ENCODE measurements at places on chromosomes 7 and 10.

GRCh38 chr10:99331207-99331803 lies 2.1 kb downstream of the CNNM1 start:
- DNase-seq, result no peak

- peak; percentile 49 for DNase-seq
These were observed 83.9 kb downstream of the JAZF1 start for GRCh38 chr7:28096713-28097112.

DNA sequence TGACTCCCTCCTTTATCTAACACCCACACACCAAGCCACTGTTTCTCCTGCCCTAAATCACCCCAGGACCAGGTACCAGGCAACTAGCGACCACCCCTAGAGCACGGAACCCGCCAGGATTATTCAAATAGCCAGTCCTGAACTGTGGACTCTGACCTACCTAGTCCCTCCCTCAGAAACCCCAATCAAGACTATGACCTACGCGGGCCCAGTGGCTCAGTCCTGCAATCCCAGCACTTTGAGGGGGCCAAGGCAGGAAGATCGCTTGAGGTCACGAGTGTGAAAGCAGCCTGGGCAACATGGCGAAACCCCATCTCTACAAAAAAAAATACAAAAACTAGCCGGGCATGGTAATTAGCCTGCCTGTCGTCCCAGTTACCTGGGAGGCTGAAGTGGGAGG lies 232.8 kb upstream of the FOXK1 start:
- no peak for DNase-seq

GRCh38 chr10:93469454-93469853 lies 12.7 kb downstream of the MYOF start:
- peak; percentile 20 for DNase-seq

GRCh38 chr7:70072220-70072619 lies 473.9 kb downstream of the AUTS2 start:
- DNase-seq, result no peak

DNA sequence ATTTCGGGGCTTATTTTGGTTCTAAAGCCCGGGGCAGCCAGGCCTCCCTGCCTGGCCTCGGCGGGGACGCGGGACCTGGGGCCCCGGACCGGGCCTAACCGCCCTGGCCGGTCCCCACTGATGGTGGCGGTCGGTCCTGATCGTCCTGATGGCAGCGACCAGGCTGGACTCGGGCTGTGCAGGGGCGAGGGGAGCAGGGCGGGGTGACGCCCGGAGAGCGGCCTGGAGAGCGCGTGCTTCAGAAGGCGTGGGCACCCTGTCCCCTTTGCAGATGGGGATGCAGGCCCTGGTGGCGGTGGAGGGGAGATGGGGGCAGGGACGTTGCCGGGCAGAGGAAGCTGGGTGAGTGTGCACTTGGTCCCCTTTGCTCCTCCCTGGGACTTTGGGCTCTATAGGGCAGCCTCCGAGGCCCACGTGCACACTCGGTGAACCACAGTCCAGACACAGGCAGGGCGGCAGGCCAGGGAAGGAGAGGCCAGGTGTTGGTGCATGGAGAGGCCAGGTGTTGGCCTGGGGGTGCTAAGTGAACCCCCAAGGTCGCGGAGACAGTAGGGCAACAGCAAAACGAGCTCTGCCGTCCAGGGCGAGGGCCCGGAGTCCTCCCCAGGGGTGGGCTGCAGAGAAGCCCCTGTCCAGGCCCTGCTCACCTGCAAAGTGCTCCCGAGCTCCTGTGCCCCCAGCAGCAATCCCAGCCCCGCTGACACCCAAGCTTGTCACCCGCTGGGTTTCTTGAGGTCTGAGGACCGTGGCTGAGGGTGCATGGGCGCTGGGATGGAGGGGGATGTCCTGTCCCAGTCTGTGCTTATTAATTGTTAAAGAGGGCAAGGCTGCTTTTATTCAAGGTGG lies 42.4 kb upstream of the FAM20C start:
- DNase-seq, result no peak

GRCh38 chr10:10774416-10774815 lies 243.3 kb upstream of the CELF2 start:
- no peak for DNase-seq

DNA sequence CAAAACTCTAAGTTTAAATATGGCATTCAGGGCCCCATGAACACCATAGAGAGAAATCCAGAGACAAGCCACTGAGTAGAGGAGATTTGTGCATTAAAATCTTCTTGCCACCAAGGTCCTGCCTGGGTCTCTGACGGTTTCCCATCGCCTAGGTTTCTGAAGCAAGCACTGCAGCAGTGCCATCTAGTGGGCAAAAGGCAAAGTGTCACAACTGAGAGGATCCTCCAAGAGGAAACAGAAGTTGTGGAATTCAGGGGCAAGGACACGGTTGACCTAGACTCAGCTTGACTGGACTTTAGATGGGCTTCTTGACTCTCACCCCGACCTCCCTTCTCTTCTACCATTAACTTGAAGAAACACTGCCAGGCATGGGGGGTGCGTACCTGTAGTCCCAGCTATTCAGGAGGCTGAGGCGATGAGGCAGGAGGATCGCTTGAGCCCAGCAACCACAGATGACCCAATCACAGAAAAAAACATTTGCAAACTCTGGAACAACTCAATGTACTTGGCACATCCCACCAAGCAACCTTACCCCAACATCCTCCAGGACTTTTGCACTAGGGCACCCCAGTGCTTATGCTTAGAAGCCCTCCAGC lies 604.1 kb downstream of the GALNT17 start:
- DNase-seq, result peak; percentile 34

DNA sequence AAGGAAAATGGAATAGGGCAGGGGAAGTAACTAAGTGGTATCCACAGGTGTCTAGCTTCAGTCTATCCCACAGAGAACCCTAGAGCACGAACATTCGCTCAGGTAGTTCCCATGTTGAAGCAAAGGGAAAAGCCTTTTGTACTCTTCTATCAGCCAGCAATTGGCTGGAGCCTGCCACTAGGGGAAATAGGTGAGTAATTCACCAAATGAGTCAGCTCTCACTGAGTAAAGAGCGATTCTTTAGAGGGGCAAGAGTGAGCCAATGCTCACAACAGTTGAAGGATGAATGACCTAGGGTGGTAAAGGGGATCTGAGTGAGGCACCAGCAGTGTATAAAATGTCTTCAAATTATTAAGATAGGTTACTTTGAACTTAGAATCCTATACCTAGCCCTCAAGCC lies 94.1 kb upstream of the ZNF800 start:
- DNase-seq, result peak; percentile 23

DNA sequence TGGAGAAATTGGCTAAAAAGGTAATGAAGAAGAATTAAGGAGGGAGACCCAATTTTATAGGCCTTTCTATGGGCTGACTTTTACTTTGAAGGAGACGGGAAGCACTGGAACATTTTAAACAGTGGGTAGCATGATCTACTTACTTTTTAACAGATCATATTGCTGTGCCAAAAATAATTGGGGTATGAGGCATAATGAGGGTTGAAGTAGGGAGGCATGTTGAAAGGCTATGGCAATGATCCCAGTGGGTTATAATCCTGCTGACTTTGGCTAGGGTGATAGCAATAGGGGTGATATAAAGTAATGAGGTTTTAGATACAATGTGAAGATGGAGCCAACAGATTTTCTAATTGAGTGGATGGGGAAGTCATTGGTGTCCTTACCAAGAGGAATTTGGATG lies 73.2 kb downstream of the GPR37 start:
- no peak for DNase-seq

- DNase-seq, result no peak
These were observed 35.6 kb downstream of the SYPL1 start for GRCh38 chr7:106076537-106076936.

GRCh38 chr7:155496267-155497005 lies 38.5 kb downstream of the EN2 start:
- no peak for DNase-seq

GRCh38 chr10:52194191-52194590 lies 119.9 kb upstream of the DKK1 start:
- DNase-seq, result no peak

GRCh38 chr7:99109108-99110051 lies 34.5 kb downstream of the SMURF1 start:
- no peak for DNase-seq

GRCh38 chr10:91010952-91011351 lies 90.1 kb upstream of the ANKRD1 start:
- no peak for DNase-seq

DNA sequence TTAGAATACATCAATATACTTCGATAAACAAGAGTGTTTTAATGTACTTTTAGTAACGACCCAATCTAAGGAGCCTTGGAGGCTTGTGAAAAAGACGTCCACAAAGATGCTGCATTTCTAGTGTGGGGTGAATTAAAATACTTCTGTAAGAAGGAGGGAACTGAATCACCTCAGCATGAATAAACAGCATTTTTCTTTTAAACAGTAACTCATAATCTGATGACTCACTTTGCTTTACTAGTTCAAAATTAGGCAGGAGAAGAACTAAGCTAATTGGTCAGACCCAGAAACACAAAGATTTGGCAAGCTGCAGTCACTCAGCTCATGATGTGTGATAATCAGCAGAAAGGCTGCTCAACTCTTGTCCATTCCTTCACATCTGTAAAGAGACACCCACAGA lies 24.2 kb downstream of the NCOA4 start:
- DNase-seq, result peak; percentile 73

- no peak for DNase-seq
These were observed 27.2 kb downstream of the DPYSL4 start for GRCh38 chr10:132213917-132214316.

GRCh38 chr7:96219378-96220130 lies 102.3 kb downstream of the SLC25A13 start:
- DNase-seq, result peak; percentile 81
